Adrenal gland (tissue), 19 donors: ENCODE measurements at places on chromosomes 5 and 9.

DNA sequence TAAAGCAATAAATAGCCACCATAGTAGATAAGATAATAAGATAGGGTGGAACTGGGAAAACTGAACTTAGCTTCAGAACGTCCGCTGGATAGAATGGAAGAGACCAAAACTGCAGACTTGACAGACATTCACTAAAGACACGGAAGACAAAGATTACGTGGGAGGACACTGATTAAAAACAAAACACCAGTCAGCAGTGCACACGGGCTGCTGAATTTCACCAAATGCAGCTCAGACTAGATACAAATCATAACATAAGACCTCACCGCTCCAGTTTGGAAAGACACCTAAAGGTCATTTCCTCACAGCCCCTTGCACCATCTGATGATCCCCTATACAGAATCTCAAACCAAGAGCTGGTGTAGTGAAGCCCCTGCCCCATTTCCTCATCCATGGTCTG is 2.9 kb upstream of the OR2Y1 start:
- no peak for DNase-seq

GRCh38 chr5:128208436-128208835 is 124.9 kb downstream of the SLC12A2 start:
- no peak for DNase-seq

- DNase-seq, result no peak
Measured at GRCh38 chr5:153399595-153399994, 90.9 kb upstream of the GRIA1 start.

DNA sequence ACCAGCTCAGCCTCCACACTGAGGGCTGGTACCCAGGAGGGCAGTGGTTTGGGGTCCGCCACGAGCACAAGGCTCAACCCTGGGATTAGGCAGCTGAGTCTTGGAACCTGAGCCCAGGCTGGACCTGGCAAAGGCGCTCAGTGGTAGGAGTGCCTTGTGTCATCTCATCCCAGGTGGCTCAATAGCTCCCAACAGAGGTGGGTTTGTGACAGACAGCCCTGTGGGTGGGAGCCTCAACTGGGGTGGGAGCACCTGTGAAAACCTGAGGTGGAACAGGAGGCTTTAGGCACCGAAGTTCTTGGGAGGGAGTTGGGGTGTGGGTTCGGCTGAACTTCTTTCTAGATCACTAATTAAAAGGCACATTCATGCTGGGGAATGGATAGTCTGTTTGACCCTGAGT is 35.2 kb upstream of the SMU1 start:
- DNase-seq, result no peak

DNA sequence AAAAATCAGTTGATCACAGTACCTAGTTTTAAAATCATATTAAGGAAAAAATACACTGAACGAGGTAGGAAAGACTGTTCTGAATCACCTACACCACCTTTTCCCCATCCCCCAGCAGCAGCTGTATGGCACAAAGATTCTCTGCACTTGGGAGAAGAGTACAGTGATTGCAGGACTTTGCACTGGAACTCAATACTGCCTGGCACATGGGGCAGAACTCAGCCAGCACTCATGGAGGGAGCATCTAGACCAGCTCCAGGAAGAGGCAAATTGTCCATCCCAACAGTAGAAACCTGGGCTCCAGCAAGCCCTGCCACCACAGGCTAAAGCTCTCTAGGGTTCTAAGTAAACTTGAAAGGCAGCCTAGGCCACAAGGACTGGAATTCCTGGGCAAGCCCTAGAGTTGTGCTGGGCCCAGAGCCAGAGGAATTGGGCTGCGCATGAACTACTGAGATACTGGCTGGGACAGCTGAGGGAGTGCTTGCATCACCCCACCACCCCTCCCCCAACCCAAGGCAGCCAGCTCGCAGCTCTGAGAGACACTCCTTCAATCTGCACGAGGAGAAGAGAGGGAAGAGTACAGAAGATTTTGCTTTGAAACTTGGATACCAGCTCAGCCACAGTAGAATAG is 654.4 kb upstream of the CDH6 start:
- DNase-seq, result no peak

GRCh38 chr9:112556497-112557442 is 70.1 kb downstream of the KIAA1958 start:
- no peak for DNase-seq
